Glutamatergic neuron (in vitro differentiated cells): ENCODE measurements at places on chromosomes 5 and 9. TPM values are rescaled to one million over a fixed set of nuclear protein-coding genes. Genes with fewer than 3 reads are reported as not detected.

The EDIL3 gene
- total RNA-seq = 220 TPM

The PCDHB8 gene
- 19.8 TPM for total RNA-seq

The CDKN2A gene
- total RNA-seq = not detected

The DPP7 gene
- total RNA-seq = 30.8 TPM

The CBY3 gene
- not detected for total RNA-seq

GRCh38 chr9:16871336-16872151, 1.1 kb upstream of the BNC2 start:
- peak; percentile 38 for DNase-seq

GRCh38 chr5:142315096-142315900, 9.5 kb downstream of the SPRY4 start:
- DNase-seq = no peak

- DNase-seq = peak; percentile 56
Measured at GRCh38 chr5:138953387-138954256, 78.5 kb upstream of the LRRTM2 start.

- no peak for DNase-seq
Measured at GRCh38 chr5:171806976-171807747, 21.5 kb downstream of the SMIM23 start.

DNA sequence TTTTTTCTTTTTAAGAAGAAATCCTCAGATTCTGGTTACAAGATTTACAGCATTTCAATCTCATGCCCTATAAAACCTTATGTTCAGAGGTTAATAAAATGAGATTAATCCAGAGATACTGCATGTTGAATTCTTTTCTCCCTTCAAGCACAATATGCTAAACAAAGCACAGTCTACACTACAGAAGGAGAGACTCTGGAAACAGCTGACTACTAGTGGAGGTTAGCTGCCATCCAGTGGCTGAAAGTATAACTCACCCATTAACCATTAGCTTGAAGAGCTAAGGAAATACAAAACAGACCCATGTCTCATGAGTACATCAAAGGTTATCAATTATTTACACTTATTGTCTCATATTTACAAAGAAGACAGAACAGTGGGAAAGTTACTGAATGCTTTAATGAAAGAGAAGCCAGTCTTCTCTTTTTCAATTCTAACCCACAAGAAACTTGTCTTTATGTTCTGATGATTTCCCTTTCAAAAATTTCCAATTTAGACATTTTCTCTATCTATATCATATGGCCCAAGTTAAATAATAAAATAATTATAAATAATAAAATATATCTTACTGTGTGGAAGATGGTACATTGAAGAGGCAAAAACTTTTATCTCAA, 12.7 kb upstream of the DNAH5 start:
- DNase-seq = no peak

DNA sequence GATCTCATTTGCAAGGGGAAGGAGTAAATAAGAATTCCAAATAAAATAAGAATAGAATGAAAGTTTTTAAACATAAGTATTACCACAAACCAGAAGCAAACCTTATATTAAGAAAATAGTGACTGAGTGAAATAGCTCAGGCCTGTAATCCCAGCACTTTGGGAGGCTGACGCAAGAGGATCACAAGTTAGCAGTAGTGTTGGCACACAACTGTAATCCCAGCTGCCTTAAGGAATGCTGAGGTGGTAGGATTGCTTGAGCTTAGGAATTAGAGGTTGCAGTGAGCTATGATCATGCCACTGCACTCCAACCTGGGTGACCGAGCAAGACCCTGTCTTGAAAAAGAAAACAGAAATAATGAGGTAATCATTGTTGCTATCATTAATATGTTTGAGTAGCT, 47.0 kb downstream of the APC start:
- DNase-seq = no peak

GRCh38 chr9:124504530-124505005, 2.6 kb downstream of the NR5A1 start:
- DNase-seq = peak; percentile 19

DNA sequence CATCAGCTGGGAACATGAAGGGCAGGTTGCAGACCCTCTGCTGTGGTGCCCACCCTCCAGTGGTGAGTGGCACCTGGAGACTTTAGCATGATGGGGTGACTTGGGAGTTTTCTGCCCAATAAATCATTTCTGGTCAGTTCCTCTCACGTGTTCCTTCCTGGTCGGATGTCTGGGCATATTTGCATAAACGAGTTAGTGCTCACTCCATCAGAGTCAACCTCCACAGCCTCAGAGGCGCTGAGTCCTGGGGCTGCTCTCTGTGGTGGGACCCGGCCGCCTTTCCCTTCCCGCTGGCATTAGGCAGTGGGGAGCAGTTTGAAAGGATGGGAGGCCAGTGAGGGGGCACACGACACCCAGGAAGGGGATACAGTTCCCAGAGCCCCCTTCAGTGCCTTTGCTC, 114.0 kb upstream of the FCN2 start:
- DNase-seq = no peak

GRCh38 chr9:135224921-135225541, 137.6 kb downstream of the OLFM1 start:
- DNase-seq = peak; percentile 75

DNA sequence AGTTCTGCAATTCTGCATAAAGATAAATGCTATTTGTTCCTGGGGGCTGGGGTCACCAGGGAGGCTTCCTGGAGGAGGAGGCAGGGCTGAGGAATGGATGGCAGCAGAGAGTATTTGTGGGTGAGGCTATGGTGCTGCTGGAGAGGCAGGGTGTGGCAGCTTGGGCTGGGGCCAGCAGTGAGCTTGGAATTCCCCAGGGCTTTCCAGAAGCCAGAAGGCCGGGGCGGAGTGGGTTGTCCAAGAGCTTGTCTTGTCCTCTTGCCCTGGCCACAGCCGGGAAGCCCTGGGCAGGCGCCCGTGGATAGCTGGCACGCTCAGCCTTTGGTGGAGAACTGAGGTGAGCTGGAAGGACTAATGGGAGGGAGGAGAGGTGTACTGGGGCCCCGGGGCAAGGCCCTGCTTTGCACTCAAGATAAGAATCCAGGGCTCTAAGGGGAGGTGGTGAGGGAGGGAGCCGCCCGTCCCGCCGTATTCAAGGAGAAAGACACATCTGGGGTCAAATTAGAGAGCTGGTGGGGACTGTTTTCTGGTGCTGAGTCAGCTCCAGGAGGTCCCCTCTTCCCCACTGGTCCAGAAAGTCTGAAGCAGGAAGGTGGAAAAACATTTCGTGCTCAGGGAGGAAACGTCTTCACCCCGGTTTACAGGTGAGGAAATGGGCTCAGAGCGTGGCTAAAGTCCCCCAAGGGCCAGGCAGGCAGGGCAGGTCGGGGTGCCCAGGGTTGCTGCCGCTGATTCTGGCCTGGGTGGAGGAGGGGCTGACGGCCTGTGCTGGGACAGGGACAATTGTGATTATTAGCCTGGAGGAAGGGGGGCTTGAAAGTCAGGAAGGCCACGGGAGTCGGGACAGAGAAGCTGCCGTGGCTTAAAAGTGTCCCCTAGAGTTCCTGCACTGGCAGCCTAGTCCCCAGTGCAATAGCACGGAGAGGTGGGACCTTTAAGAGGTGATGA, 26.9 kb upstream of the CNOT6 start:
- DNase-seq = no peak
